ENCODE measurements at places on chromosomes 4 and X.

- DNase-seq, result no peak
- no peaks in the 10 kb centered on the region for H3K4me1 ChIP-seq
- no peak overlapping the region for H3K4me3 ChIP-seq
- H3K27ac ChIP-seq, result no peak overlapping the region
- no peaks in the 10 kb centered on the region for H3K27me3 ChIP-seq
Measured at GRCh38 chr4:66885501-66886165, 659.7 kb downstream of the CENPC start.

DNA sequence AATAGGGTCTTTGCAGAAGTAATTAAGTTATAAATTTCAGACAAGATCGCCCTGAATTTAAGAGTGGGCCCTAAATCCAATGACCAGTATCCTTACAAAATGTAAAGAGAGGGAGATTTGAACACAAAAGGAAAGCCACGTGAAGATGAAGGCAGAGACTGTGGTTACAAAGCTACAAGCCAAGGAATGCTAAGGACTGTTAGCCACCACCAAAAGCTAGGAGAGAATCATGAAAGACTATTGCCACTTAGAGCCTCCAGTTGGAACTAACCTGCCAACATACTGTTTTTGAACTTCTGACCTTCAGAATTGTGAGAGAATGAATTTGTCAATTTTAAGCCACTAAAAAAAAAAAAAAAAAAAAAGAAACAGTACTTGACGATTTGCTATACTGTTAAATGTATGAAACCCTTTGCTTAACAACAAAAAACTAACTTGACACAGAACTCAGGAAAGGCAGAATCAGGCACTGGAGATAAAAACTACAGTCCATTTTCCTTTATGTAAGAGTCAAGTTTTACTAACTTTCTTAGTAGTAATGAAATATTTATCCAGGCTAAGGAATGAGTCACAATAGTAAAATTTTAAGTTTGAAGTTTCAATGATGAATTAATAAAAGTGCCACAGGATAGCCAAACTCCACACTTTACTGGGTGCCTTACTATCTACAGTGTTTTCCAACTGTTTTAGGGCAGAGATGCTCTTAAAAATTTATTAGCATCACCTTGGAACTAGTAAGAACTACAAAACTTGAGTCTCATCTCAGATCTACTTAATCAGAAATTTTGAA, 25.1 kb downstream of the DHX15 start:
- no peak overlapping the region for H3K4me3 ChIP-seq
- H3K27me3 ChIP-seq, result no peaks in the 10 kb centered on the region
- H3K36me3 ChIP-seq, result peaks cover 10% of the 10 kb centered on the region
- peaks cover 47% of the 10 kb centered on the region for H3K4me1 ChIP-seq
- DNase-seq, result peak; percentile 51

GRCh38 chr4:139146926-139147629, 29.9 kb downstream of the ELF2 start:
- no peak for DNase-seq
- no peaks in the 10 kb centered on the region for H3K27me3 ChIP-seq
- 0 out of 2 replicates have a peak, but pooled peaks cover 4% of the 10 kb centered on the region for H3K36me3 ChIP-seq
- H3K4me3 ChIP-seq, result no peak overlapping the region
- no peak overlapping the region for H3K27ac ChIP-seq

GRCh38 chr4:174365018-174365587, 81.4 kb downstream of the CEP44 start:
- H3K27me3 ChIP-seq, result no peaks in the 10 kb centered on the region
- no peak overlapping the region for H3K4me3 ChIP-seq
- DNase-seq, result peak; percentile 64
- H3K4me1 ChIP-seq, result no peaks in the 10 kb centered on the region
- H3K36me3 ChIP-seq, result no peaks in the 10 kb centered on the region

DNA sequence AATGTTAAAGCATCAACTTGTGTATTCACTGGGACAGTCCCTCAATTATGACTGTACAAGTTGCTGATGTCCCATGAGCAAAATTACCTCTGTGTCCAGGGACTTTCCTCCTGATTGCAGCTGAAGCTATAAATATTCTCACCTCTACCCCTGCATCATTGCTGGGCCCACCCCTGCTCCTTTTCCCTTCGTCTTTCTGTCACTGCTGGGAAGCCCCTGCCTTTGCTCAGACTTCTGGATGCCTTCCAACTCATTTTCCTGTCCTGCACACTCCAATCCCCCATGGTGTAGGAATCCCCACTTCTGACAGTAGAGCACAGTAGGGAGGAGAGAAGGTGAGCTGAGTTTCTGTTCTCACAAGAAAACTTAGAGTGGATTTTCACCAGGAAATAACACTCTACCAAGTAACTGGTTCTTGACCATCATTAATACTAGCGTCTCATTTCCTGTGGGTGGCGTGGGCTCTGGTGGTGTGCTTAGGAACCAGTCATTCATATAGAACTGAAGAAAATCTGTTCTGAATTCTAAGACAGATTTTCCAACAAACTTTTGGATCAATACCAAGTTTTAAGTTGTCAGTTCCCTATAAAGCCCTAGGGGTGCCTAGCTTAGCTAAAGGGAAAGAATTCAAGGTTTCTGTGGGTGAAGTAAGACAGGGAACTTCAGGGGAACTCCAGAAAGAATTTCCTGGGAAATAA, 136.2 kb upstream of the MED14 start:
- H3K4me3 ChIP-seq, result no peak overlapping the region
- DNase-seq, result peak; percentile 36
- H3K27ac ChIP-seq, result no peak overlapping the region

DNA sequence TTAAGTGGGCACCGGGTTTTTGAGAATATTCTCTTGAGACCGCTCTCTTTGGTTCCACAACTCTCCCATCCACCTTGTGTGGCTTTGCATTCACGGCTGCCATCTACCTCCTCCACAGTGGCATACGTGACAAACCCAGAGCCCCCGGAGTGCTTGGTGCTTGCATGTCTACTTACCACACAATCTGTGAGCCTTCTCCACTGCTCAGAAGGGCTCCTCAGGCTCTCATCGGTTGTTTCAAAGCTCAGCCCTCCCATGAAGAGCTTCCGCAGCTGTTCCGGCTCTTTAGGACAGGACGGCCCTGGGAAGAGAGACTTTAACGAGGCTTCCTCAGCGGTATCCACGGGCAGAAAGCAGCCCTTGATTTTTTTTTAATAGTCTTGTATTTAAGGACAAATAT, 167.6 kb upstream of the ANK2 start:
- peak; percentile 25 for DNase-seq
- H3K27ac ChIP-seq, result no peak overlapping the region
- H3K4me3 ChIP-seq, result peak overlapping the region; percentile 45
- no peaks in the 10 kb centered on the region for H3K4me1 ChIP-seq

GRCh38 chrX:9566150-9566621, 101.3 kb downstream of the TBL1X start:
- no peaks in the 10 kb centered on the region for H3K27me3 ChIP-seq
- H3K27ac ChIP-seq, result peak overlapping the region; percentile 27
- peaks cover 35% of the 10 kb centered on the region for H3K4me1 ChIP-seq
- no peak overlapping the region for H3K4me3 ChIP-seq

- H3K4me3 ChIP-seq, result no peak overlapping the region
- no peaks in the 10 kb centered on the region for H3K36me3 ChIP-seq
- H3K27me3 ChIP-seq, result no peaks in the 10 kb centered on the region
- DNase-seq, result no peak
- peaks cover 8% of the 10 kb centered on the region for H3K4me1 ChIP-seq
Measured at GRCh38 chr4:16852228-16852627, 46.2 kb downstream of the LDB2 start.

- no peaks in the 10 kb centered on the region for H3K27me3 ChIP-seq
- H3K4me1 ChIP-seq, result peaks cover 14% of the 10 kb centered on the region
- no peak overlapping the region for H3K4me3 ChIP-seq
- H3K36me3 ChIP-seq, result no peaks in the 10 kb centered on the region
- H3K27ac ChIP-seq, result no peak overlapping the region
- no peak for DNase-seq
Measured at GRCh38 chrX:109822861-109823260, 89.8 kb upstream of the ACSL4 start.

- no peaks in the 10 kb centered on the region for H3K36me3 ChIP-seq
- no peaks in the 10 kb centered on the region for H3K27me3 ChIP-seq
- no peak overlapping the region for H3K4me3 ChIP-seq
- H3K4me1 ChIP-seq, result no peaks in the 10 kb centered on the region
- no peak for DNase-seq
Measured at GRCh38 chr4:37008199-37008598, 236.3 kb upstream of the NWD2 start.

- no peak overlapping the region for H3K27ac ChIP-seq
- H3K27me3 ChIP-seq, result no peaks in the 10 kb centered on the region
- no peak overlapping the region for H3K4me3 ChIP-seq
- DNase-seq, result no peak
- no peaks in the 10 kb centered on the region for H3K36me3 ChIP-seq
Measured at GRCh38 chr4:54700986-54701385, 43.2 kb downstream of the KIT start.

- no peak for DNase-seq
- H3K27ac ChIP-seq, result no peak overlapping the region
- no peaks in the 10 kb centered on the region for H3K27me3 ChIP-seq
- H3K36me3 ChIP-seq, result no peaks in the 10 kb centered on the region
- no peak overlapping the region for H3K4me3 ChIP-seq
Measured at GRCh38 chrX:141185366-141185765, 8.4 kb upstream of the LDOC1 start.

DNA sequence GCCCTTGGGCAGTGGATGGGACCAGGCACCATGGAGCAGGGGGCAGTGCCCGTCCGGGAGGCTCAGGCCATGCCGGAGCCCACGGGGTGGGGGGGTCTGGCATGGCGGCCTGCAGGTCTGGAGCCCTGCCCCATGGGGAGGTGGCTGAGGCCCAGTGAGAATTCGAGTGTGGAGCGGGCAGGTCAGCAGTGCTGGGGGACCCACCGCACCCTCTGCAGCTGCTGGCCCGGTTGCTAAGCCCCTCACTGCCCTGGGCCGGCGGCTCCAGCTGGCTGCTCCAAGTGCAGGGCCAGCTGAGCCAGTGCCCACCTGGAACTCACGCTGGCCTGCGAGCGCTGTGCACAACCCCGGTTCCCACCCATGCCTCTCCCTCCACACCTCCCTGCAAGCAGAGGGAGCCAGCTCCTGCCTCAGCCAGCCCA, 1157.9 kb upstream of the ADGRL3 start:
- H3K36me3 ChIP-seq, result no peaks in the 10 kb centered on the region
- H3K4me1 ChIP-seq, result no peaks in the 10 kb centered on the region
- no peaks in the 10 kb centered on the region for H3K27me3 ChIP-seq
- no peak for DNase-seq
- no peak overlapping the region for H3K27ac ChIP-seq

DNA sequence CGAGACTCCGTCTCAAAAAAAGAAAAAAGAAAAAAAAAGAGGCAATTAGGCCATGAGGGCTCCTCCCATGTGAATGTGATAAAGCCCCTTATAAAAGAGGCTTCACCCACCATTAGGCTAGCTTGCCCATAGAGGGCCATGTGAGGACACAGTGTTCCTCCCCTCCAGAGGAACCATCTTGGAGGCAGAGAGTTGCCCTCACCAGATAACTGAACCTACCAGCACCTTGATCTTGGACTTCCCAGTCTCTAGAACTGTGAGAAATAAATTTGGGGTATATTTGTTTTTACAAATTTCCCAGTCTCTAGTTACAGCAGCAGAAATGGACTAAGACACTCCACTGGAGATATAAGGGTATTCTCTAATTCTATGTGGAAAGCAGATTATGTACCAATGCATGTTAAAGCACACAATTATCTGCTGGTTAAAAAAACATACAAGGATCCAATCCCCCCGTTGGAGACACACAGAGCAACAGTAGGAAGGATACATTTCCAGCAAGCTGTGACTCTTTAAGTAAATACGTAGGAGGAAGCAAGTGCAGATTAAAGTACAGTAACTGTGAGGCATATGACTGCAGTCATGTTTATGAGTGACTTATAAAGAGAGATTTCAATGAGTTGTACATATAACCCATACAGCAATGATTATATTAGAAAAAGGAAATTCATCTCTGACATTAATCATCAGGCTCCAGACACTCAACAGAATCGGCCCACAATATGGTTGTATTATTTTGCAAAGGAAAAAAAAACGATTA, 21.4 kb downstream of the SH3RF1 start:
- peaks cover 73% of the 10 kb centered on the region for H3K4me1 ChIP-seq
- no peak overlapping the region for H3K4me3 ChIP-seq
- H3K36me3 ChIP-seq, result peaks cover 15% of the 10 kb centered on the region

- no peak overlapping the region for H3K27ac ChIP-seq
- H3K4me1 ChIP-seq, result peaks cover 6% of the 10 kb centered on the region
- no peaks in the 10 kb centered on the region for H3K27me3 ChIP-seq
Measured at GRCh38 chr4:22170353-22170752, 221.8 kb upstream of the KCNIP4 start.

- no peaks in the 10 kb centered on the region for H3K27me3 ChIP-seq
- H3K27ac ChIP-seq, result no peak overlapping the region
- H3K4me1 ChIP-seq, result no peaks in the 10 kb centered on the region
- DNase-seq, result no peak
- no peaks in the 10 kb centered on the region for H3K36me3 ChIP-seq
- H3K4me3 ChIP-seq, result no peak overlapping the region
Measured at GRCh38 chrX:119549327-119550016, 15.7 kb downstream of the STEEP1 start.

DNA sequence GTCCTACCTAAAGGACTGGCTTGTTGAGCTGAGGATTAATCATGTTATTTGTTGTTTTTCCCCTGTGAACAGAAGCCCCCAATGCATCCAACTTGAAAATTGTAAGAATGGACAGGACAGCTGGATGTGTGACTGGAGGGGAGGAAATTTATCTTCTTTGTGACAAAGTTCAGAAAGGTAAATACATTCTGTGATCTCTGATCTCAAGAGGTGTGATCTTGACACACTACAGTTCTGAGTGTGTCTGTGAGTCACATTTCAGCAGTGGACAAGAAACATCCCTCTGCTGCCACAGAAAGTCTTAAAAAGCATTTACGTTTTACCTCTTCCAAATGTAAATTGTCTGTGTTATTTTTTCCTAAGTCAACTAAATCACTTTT, 79.3 kb downstream of the NFKB1 start:
- no peak overlapping the region for H3K4me3 ChIP-seq
- no peak overlapping the region for H3K27ac ChIP-seq
- peaks cover 56% of the 10 kb centered on the region for H3K36me3 ChIP-seq
- no peaks in the 10 kb centered on the region for H3K27me3 ChIP-seq
- H3K4me1 ChIP-seq, result peaks cover 10% of the 10 kb centered on the region

DNA sequence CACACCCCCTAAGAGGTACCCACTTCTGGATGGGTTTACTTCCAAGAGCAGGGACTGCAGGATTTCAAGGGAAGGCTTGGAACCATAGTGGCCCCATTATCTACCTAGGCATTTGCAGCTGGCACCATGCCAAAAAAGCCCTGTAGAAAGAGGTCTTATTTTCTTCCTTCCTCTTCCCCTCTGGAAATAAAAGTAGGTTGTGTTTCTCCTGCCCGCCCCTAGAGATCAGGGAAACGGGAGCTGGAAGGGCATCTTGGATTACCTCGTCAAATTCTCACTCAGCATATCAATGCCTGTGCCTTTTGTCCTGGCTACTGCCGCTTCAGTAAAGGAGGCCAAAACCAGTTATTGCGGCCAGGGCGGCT, 1.6 kb downstream of the SCD5 start:
- peak; percentile 30 for DNase-seq
- H3K27ac ChIP-seq, result 0 out of 2 replicates have a peak overlapping the region, but pooled peaks have one; percentile 15
- H3K4me1 ChIP-seq, result peaks cover 28% of the 10 kb centered on the region
- no peaks in the 10 kb centered on the region for H3K36me3 ChIP-seq

- DNase-seq, result peak; percentile 48
- H3K4me1 ChIP-seq, result peaks cover 16% of the 10 kb centered on the region
- peaks cover 36% of the 10 kb centered on the region for H3K36me3 ChIP-seq
- H3K27me3 ChIP-seq, result no peaks in the 10 kb centered on the region
Measured at GRCh38 chr4:77065382-77065781, 10.4 kb downstream of the CCNI start.

GRCh38 chrX:71514367-71515037, 18.4 kb upstream of the OGT start:
- H3K36me3 ChIP-seq, result no peaks in the 10 kb centered on the region
- H3K27ac ChIP-seq, result no peak overlapping the region

All from GM23248 (cell line).